ENCODE measurements at places on chromosomes 3 and 15.

DNA sequence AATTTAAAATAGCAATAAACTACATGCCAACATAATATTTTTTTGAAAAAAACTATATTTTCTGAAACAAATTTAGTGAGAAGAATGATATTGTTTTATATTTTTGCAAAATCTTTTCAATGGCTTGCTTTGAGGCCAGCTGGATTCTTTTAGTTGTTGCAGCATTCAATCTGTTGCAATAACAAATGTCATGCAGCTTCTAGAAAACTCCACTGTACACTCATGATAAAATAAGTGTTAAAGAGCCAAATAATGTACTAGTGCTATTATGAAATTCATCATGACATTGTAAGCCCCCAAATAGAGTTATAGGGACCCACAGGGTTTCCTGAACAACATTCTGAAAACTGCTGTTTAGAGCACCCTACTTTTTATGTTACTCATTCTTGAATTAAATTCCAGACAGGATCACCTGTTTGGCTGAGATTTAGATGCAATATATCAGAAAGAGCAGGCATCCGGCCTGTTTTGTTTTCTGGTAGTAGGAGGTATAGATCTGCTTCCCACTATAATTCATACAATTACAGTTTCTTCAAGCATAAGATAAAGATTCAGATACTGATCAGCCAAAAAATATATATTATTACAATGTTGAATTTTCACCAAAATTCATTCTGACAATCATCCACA, 703.0 kb upstream of the ZNF385D start:
- DNase-seq, result no peak

DNA sequence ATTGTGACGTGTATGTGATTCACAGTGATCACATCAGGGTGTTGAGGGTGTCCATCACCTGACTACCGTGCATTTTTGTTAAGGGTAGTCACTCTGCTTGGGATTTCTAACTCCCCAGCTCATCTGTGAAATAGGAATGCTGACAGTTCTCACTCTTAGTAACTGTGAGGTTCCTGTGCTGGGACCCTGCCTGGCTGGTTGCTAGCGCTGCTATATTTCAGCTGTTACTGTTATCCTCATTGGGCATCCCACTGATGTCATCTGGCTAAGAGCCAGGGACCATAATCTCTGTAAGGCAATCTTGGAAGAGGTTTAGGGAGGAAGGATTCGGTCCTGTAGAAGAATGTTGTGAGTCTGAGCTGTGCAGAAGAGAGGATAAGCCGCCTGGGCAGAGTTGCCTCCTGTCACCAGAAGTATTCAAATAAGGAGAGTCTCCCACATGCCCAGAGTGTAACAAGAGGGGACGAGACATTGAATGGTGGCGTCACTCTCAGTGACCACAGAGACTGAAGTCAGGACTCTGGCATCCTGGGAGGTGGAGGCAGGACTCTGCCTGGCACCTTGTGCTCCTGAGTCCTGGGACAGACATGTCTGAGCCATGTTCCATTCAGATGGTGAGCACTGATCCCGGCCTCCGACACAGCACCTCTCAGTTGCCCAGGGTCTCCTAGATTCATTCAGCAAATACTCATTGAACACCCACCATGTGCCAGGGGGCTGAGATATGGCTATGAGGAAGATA, 52.2 kb downstream of the FBLN2 start:
- no peak for DNase-seq

GRCh38 chr15:74403588-74403919, 30.2 kb downstream of the SEMA7A start:
- DNase-seq, result no peak

DNA sequence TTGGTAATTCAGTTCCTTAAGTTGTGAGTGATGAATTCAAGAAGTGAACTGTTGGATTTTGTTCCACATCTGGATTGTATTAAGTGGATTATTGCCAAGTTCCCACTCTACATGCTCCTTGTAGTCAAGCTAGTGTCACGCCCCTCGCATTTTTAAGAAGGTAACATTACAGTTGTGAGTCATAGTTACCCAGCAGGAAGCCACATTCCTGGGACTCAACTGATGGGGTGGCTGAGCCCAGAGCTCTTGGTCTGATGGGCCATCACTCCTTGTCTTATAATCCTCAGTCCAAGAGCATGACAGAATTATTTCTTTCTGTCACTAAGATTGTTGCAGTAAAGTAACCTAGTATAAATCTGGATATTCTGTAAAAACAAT, 102.7 kb downstream of the PTPRG start:
- DNase-seq, result no peak

- DNase-seq, result no peak
Measured at GRCh38 chr3:114675104-114675503, 381.3 kb downstream of the TIGIT start.

- no peak for DNase-seq
Measured at GRCh38 chr3:66138336-66139313, 82.2 kb upstream of the SLC25A26 start.

DNA sequence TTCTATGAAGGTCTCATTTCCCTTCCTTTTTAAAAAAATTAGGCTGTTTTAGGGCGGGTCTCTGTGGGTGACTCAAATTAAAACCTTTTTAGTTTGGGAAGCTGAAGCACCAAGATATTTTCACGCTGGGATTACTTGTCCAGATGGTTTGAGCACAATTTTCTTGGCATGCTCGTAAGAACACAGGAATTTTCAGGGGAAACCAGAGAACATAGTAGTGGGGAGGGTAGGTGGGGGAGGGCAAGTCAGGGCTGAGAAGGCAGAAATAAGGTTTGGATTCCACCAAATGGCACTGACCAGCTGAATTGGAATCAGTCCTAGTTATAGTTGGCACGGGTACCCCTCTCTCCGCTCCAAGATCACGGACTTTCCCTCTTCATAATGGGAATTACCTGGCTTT, 97.3 kb upstream of the LRIG1 start:
- DNase-seq, result no peak

GRCh38 chr3:196193133-196193735, 18.0 kb downstream of the ZDHHC19 start:
- no peak for DNase-seq

GRCh38 chr3:61381745-61382392, 130.6 kb upstream of the FHIT start:
- DNase-seq, result no peak

- DNase-seq, result peak; percentile 12
Measured at GRCh38 chr15:101167753-101168462, 83.9 kb downstream of the CHSY1 start.

DNA sequence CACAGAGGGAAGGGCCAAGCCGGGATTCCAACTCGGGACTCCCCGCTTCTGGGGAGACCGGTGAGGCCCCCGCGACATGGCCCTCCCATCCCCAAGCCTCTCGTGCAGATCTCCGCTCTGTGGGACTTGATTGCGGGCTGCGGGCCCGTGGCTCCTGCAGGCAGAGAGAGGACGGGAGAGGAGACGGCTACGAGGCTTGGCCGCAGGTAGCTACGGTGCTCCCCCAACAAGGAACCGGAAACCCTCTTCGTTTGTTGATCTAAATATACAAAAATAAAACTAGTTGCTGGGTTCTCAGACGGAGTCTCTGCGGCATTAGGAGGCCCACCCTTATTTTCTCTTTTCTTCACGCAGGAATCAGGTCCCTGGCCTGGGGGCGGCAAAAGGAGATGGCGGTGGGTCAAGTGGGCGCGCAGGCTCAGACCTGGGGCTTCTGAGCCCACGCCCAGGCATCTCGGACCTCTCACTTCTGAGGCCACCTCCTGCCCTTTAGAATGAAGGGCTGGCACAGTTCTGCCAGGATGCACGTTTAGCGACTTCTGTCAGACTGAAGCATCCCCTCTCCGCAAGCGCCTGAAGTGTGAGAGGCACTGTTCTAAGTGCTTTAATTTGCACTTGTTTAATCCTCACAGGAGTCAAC, 10.9 kb downstream of the GNB5 start:
- DNase-seq, result peak; percentile 19

DNA sequence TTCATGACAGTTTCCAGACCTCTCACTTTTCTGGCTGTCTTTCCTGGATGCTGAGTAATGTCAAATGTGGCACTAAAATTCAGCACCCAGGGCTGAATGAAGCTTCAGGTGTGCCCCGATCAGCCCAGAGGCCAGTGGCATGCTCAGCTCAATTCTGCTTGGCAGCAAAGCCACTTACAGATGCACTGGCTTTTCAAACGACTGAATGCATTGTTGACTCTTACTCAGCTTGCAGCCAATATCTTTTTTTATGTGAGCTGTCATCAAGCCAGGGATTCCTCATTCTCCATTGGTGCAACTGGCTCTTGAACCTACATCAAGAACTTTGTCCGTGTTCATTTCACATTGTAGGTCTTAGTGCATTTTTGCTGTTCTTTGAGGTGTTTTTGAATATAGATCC, 60.7 kb downstream of the ZDHHC19 start:
- DNase-seq, result no peak

GRCh38 chr3:106251160-106251892, 382.5 kb upstream of the CBLB start:
- DNase-seq, result no peak
